ENCODE measurements at places on chromosomes 12 and 14. TPM values are rescaled to one million over a fixed set of nuclear protein-coding genes. Genes with fewer than 3 reads are reported as not detected.

HOXC6 gene
- total RNA-seq: not detected

- no peak for DNase-seq
- H3K36me3 ChIP-seq: no peaks in the 10 kb centered on the region
- H3K4me1 ChIP-seq: peaks cover 5% of the 10 kb centered on the region
- H3K4me3 ChIP-seq: no peak overlapping the region
- H3K27ac ChIP-seq: no peak overlapping the region
These were observed 44.8 kb upstream of the ERGIC2 start for GRCh38 chr12:29425722-29426121.

GRCh38 chr12:54416687-54417603, 2.1 kb downstream of the ITGA5 start:
- H3K27me3 ChIP-seq: no peaks in the 10 kb centered on the region
- DNase-seq: no peak
- H3K27ac ChIP-seq: peak overlapping the region; percentile 79

TEX52 gene
- not detected for total RNA-seq

PSMC6 gene
- total RNA-seq: 53.5 TPM

CDKN3 gene
- 7.3 TPM for total RNA-seq

GOLT1B gene
- total RNA-seq: 25.2 TPM

DNA sequence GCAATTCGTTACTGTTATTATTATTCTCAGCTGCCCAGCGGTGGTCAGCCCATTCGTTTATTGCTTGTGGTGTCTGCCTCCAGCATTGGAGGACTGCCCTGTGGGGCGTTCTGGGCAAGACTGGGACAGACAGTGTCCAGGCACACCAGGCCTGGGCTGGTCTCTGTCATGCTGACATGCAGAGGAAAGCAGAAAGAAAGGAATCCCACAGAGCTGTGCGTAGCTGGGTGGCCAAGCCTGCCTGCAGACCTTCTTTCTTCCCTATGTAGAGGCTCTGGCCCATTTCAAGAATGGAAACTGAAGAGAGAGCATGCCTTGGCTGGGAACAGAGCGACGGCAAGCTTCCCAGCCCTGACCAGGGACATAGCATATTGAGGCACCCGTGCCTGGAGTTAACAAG, 525.3 kb upstream of the TBX3 start:
- no peak overlapping the region for H3K27ac ChIP-seq
- H3K27me3 ChIP-seq: no peaks in the 10 kb centered on the region
- DNase-seq: no peak
- H3K4me1 ChIP-seq: no peaks in the 10 kb centered on the region

- H3K27me3 ChIP-seq: no peaks in the 10 kb centered on the region
- H3K27ac ChIP-seq: no peak overlapping the region
- no peaks in the 10 kb centered on the region for H3K36me3 ChIP-seq
- H3K4me3 ChIP-seq: no peak overlapping the region
These were observed 98.8 kb downstream of the CCDC92 start for GRCh38 chr12:123873793-123874192.

MANSC4 gene
- not detected for total RNA-seq

OR4K1 gene
- not detected for total RNA-seq

- no peaks in the 10 kb centered on the region for H3K4me1 ChIP-seq
- no peak overlapping the region for H3K27ac ChIP-seq
- no peak for DNase-seq
- no peaks in the 10 kb centered on the region for H3K27me3 ChIP-seq
- no peak overlapping the region for H3K4me3 ChIP-seq
These were observed 156.6 kb downstream of the TGFB3 start for GRCh38 chr14:75825147-75825592.

GRCh38 chr12:64821116-64821630, 3.3 kb upstream of the TBC1D30 start:
- H3K4me3 ChIP-seq: no peak overlapping the region
- no peaks in the 10 kb centered on the region for H3K36me3 ChIP-seq
- H3K4me1 ChIP-seq: no peaks in the 10 kb centered on the region
- DNase-seq: no peak
- no peak overlapping the region for H3K27ac ChIP-seq
- H3K27me3 ChIP-seq: no peaks in the 10 kb centered on the region

IKZF4 gene
- total RNA-seq: 1.8 TPM

FGF6 gene
- total RNA-seq: not detected

DNA sequence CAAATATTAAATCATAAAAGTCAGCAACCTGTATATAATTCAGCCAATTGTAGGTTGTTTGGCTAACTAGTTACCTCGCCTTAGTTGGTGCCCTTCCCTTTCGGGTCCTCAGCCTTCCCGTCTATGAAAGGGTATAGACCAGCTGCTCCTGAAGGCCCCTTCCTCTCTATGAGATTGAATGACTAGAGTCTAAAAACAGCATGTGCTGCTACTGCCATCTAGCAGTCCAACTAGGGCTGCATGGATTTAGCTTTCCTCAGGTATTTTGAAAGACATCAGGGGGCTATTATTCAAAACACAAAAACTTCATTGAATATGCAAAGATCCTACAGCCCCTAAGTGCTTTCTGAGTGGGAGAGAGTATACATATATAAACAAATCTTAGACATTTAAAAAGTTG, 37.0 kb upstream of the TMEM263 start:
- H3K27me3 ChIP-seq: no peaks in the 10 kb centered on the region
- H3K36me3 ChIP-seq: no peaks in the 10 kb centered on the region
- no peaks in the 10 kb centered on the region for H3K4me1 ChIP-seq
- H3K27ac ChIP-seq: no peak overlapping the region
- no peak overlapping the region for H3K4me3 ChIP-seq

DNA sequence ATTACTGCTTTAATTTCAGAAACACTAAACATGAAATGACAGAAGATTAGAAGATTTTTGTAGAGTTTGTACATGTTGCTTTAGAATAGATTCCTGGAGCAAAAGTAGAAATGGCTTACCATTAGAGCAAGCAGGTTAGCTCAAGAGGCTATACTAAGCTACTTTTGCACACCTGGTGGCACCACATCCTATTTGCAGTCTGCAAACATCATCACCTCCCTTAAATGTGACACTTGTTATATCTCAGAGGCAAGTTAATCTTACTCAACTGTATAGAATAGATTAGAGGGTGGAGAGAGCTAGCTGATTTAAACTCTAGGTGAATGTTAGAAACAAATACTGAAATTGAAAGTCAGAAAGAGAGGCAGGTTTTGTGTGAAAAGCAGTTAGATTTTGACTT, 30.7 kb upstream of the OR4E1 start:
- H3K27me3 ChIP-seq: no peaks in the 10 kb centered on the region
- no peak for DNase-seq
- H3K27ac ChIP-seq: no peak overlapping the region

- H3K4me3 ChIP-seq: no peak overlapping the region
- no peaks in the 10 kb centered on the region for H3K36me3 ChIP-seq
- no peaks in the 10 kb centered on the region for H3K4me1 ChIP-seq
- H3K27me3 ChIP-seq: no peaks in the 10 kb centered on the region
- H3K27ac ChIP-seq: no peak overlapping the region
These were observed 2.3 kb upstream of the ACVRL1 start for GRCh38 chr12:51904951-51905470.

MUCL1 gene
- not detected for total RNA-seq

- no peaks in the 10 kb centered on the region for H3K4me1 ChIP-seq
- no peaks in the 10 kb centered on the region for H3K27me3 ChIP-seq
- DNase-seq: no peak
- peaks cover 5% of the 10 kb centered on the region for H3K36me3 ChIP-seq
These were observed 13.6 kb downstream of the PEX5 start for GRCh38 chr12:7203109-7203508.

DNA sequence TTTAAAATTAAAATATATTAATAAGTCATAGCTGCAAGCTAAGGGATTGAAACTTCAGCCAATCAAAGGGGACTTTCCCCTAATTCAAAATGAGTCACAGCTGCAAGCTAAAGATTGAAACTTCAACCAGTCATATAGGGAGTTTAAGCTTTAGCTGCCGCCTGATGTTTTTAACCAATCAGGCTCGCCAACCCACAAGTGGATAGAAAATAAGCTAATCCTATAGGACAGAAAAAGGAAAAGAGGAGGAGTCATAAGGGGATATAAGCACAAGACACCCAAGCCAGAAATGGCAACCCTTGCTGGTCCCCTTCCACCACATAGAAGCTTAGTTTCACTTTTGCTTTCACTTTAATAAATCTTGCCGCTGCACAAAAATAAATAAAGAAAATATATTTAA, 1154.6 kb downstream of the GALC start:
- H3K27me3 ChIP-seq: no peaks in the 10 kb centered on the region
- H3K36me3 ChIP-seq: no peaks in the 10 kb centered on the region
- DNase-seq: no peak
- H3K27ac ChIP-seq: no peak overlapping the region
- no peaks in the 10 kb centered on the region for H3K4me1 ChIP-seq
- no peak overlapping the region for H3K4me3 ChIP-seq

- no peak overlapping the region for H3K4me3 ChIP-seq
- H3K27me3 ChIP-seq: no peaks in the 10 kb centered on the region
- DNase-seq: no peak
- H3K27ac ChIP-seq: no peak overlapping the region
These were observed 50.5 kb downstream of the STX2 start for GRCh38 chr12:130788515-130788914.

GRCh38 chr12:65113621-65114035, 7.5 kb downstream of the WIF1 start:
- H3K4me3 ChIP-seq: no peak overlapping the region
- H3K4me1 ChIP-seq: no peaks in the 10 kb centered on the region
- no peak for DNase-seq
- no peak overlapping the region for H3K27ac ChIP-seq
- no peaks in the 10 kb centered on the region for H3K36me3 ChIP-seq

DNA sequence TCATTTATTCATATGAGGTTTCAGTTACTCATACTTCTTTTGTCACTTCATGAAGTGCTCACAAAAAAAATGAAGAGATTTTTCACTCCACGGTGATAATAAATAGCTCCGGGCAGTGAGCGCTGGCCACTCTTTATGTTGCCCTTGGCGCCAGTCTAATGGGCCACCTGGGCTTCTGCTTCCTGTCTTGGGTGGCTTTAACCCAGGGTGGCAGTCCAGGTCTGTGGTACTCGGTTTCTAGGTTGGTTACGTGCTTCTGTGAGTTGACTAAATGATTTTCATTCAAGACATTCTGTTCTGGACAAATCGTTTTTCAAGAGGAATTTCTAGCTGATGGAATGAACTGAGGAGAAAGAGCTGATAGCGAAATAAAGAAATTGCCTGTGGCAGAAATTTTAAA, 34.6 kb upstream of the NID2 start:
- no peak overlapping the region for H3K4me3 ChIP-seq
- DNase-seq: no peak

- no peak overlapping the region for H3K4me3 ChIP-seq
- DNase-seq: no peak
- H3K36me3 ChIP-seq: no peaks in the 10 kb centered on the region
- peaks cover 61% of the 10 kb centered on the region for H3K27me3 ChIP-seq
- H3K27ac ChIP-seq: no peak overlapping the region
These were observed 2.4 kb upstream of the NKX2-1 start for GRCh38 chr14:36522347-36522971.

DNA sequence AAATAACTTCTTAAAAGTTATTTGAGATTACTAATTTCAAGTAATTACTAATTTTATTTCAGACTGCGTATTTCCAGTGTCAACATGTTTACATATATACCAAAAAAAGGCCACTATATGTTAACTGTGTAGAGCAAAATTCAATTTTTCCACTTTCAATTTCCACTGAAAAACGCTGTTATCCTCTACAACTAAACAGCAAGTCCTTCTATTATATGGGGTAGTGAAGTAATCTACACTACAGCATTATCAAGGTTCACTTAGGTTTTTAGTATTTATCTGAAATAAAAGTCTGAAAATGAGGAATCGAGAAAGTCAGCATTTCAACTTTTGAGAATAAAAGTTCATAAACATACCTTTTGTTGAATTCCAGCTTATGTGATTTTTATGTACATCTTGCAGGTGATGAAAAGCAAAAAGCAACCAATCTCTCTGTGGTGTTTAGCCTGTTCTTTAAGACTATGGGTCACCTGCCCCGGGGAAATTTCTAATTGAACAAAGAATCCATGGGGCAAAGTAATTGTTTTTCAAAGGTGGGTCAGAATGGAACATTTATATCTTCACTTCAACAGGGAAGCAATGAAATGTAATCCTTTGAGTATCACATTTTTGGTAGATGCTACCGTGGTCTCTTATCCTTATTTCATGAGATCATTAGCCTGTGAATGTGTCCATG, 3.3 kb downstream of the BTG1 start:
- peak overlapping the region; percentile 76 for H3K4me3 ChIP-seq
- DNase-seq: no peak
- peaks cover 23% of the 10 kb centered on the region for H3K4me1 ChIP-seq

All from right lobe of liver (tissue), 6 donors.